Activated naive CD4-positive, alpha-beta T cell treated with anti-CD3 and anti-CD28 coated beads for 36 hours (primary cell): ENCODE measurements at places on chromosomes 1 and 21. TPM values are rescaled to one million over a fixed set of nuclear protein-coding genes. Genes with fewer than 3 reads are reported as not detected.
A peak's percentile ranks its signal among the peaks of the same experiment; 100 is the strongest.

GRCh38 chr21:22703521-22703920 is 1705.3 kb downstream of the NCAM2 start:
- DNase-seq = no peak

GRCh38 chr1:53380296-53380695 is 52.4 kb upstream of the LRP8 start:
- DNase-seq = no peak

DNA sequence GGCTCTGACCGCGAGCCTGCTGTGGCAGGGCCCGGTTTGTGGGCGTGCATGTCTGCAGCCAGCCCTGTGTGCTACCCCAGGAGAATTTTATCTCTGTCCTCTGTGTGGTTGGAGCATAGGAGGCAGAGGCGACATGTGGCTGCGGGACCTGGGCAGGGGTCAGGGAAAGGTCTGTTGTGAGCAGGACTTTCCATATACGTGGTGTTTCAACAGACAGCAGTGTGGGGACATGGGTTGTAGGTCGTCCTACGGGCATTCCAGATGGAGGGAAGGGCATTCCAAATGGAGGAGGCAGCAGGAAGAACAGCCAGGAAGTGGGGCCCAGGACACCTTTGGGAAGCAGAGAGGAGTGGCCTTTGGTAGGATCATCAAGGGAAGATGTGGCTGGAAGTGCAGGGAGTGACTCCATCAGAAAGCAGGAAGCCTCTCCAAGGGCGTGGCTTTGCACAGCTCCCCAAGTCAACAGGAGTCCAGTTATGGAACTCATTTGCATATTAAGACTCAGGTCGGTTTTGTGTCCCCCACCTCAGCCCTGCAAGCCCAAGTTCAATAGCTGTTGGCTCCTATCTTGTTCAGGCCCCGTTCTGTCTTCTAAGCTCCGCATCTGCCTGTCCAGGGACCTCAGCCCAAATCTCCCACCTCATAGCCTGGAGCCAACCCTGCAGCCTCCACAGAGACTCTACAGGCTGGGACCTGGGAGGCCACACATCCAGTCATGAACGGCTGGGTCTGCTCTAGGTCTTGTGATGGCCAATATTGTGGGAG is 309.1 kb downstream of the MATN1 start:
- no peak for DNase-seq

DNA sequence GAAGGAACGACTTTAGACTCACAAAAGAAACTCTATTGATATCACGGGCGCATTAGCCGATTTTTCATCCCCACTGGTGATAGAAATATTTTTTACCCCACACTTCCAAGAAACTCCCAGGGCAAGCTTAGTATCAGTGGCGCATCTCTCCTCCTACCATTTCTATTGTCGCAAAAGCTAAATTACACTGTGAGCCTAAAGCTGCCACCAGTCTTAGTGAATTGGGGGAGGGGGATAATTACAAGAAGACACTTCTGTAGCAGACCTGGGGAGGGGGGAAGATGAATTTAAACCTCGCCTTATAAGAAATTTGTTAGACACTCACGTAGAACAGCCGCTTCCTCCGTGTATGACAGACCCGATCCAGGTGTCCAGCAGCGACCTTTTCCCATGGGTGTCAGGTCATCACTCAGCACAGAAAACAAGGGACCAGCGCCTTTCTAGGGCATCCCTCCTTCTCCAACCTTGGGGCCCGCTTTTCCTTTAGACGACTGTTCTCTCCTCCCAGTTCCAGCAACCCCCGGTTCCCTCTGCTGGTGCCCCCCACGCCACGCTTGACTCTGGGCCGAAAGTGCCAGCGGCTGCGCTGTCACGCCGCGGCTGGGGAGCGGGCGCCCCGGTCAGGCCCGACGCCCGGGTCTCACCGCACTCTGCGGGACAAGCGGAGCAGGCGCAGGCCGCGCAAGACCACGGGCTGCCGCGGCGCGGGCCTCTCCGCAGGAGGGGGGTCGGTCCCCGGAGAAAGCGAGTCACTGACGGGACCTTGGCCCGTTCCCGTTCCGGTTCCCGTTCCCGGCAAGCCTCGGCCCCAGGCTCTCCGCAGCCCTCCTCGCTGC is 821 bp downstream of the PHC2 start:
- DNase-seq = peak; percentile 21

- no peak for DNase-seq
Observed at GRCh38 chr1:31730336-31731048, 26.7 kb upstream of the COL16A1 start.

GRCh38 chr1:167161242-167161641 is 59.4 kb upstream of the POU2F1 start:
- DNase-seq = no peak

- no peak for DNase-seq
Observed at GRCh38 chr1:201791051-201791778, 37.7 kb upstream of the IPO9 start.

GRCh38 chr1:107116306-107116790 is 24.5 kb upstream of the NTNG1 start:
- DNase-seq = no peak

- DNase-seq = no peak
Observed at GRCh38 chr21:14557413-14557812, 11.3 kb upstream of the SAMSN1 start.

- DNase-seq = no peak
Observed at GRCh38 chr1:164562061-164562460, 3.1 kb downstream of the PBX1 start.

DNA sequence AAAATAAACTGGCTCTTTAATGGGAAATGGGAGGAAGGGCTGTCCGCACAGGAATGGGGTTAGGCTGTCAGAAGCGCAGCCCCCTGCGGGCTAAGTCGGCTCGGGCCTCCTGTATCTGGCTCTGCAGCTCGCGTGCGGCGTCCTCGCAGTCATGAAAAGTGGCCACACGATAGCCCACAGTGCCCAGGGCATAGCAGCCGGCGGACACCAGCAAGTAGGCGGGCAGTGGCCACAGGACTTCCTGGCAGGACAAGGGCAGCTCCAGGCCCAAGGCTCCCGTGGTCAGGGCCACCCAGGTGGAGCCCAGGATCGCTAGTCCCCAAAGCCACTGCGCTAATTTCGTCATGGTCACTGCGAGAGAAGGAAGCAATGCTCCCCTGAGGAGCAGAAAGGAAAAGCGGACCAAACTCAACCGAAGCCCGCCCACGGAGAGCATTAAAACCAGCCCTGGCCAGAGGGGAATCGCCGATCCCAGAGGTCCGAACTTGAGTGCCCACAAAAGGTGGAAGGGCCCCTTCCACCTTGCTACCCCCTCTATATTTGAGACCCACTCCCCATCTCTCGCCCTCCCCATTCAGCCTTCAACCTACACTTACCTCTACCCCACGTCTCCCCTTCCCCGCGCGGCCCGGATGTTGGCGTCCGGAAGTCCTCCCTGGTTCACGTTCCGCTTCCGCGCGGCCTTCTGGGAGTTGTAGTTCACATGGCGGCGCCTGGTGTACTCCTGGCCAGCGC is at the start of gene DPM3:
Gene DPM3, minus strand, starts transcription at position 637 of the 735 bp plus-strand sequence. Its CDS starts 291 bp downstream, at position 346.
- peak; percentile 95 for DNase-seq

DNA sequence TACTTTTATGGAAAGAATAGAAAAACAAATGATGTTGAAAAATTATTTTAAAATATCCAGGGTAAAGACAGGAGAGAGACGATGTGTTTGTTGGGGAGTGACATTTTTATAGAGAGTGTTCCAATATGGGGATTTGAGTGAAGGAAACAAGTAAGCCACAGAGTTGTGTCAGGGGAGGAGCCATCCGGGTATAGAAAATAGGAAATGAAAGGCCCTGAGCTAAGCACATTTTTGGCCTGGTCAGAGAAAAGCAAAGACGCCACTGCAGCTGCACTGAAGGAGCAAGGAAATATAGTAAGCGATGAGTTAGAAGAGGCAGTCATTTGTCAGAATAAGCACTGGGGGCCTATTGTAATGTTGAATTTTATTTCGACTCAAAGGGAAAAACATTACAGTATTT is 107.3 kb upstream of the ADGRL4 start:
- no peak for DNase-seq

DNA sequence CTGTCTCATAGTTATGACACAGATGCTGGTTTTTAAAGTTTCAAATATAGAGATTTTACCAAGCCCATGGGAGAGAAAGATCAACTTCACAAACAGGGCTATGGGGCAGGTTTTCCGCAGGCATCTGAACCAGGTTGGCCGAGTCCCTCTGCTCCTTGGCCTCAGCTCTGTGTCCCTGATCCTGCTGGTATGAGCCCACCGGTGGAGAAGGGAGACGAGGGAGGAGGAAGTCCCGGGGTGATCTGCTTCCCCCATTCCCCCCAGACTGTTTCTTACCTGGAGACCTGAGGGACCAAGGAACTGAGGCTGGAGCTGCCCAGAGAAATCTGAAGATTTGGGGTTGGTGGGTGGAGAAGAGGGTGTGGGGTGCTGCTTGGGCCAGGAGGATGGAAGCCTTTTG is 28.9 kb upstream of the BTG2 start:
- DNase-seq = no peak

GRCh38 chr1:226129230-226129629 is 57.3 kb downstream of the ACBD3 start:
- DNase-seq = no peak

DNA sequence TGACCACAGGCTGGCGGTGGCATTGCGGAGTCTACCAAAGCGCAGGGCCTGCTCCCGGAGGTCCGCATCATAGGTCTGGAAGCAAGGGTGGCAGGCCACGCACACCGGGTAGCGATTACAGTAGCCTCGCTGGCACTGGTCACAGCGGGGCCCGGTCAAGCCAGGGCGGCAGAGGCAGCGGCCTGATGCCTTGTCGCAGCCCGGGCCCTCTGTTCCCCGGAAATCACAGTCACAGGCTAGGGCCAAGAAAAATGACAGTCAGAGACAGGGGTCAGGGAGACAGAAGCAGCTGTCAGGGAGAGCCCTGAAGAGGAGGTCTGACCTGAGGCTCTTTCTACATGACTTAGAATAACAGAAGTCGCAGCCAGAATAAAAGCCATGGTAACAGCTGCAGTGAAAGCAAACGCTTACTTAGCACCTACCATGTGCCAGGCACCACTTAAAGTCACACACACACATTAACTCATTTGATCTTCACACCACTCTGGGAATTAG is 26.4 kb downstream of the LAMB3 start:
- DNase-seq = no peak

DNA sequence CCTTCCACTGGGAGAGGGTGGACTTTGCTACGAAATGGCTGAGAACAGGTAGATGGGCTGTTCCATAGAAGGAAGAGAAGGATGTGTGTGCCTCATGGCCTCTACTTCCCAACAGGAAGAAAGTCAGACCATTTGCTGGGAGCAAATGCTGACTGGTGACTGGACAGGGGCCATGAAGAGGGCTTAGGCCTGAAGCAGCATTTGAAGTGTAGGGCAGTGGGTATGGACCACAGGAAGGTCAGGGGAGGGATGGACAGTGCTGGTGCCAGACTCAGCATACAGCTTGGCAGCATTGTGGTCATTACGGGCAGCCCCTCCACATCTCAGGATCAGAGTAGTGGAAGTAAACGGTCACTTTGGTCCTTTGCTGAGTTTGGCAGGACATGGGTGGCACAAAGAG is 275.7 kb downstream of the MATN1 start:
- no peak for DNase-seq

DNA sequence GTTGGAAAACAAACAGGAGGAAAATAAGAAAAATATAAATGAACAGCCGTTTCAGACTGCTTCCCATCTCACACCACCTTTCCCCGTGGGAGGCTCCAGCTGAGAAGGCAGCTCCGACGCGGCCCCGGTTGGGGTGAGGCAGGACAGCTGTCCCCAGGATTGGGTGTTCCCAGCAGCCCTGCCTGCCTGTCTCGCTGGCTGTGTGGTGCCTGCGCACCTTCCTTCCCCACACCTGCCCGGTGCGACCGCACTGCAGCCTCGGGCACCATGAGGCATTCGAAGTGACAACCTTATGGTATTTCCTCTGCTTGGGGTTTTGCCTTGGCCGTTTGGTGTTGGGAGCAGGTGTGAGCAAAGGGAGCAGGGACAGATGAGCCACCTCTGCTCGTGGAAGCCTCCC is 161.6 kb downstream of the PRDM16 start:
- DNase-seq = no peak

GRCh38 chr1:61000327-61000726 is 82.0 kb upstream of the NFIA start:
- DNase-seq = no peak

- no peak for DNase-seq
Observed at GRCh38 chr1:27589441-27589840, 14.5 kb downstream of the AHDC1 start.

DNA sequence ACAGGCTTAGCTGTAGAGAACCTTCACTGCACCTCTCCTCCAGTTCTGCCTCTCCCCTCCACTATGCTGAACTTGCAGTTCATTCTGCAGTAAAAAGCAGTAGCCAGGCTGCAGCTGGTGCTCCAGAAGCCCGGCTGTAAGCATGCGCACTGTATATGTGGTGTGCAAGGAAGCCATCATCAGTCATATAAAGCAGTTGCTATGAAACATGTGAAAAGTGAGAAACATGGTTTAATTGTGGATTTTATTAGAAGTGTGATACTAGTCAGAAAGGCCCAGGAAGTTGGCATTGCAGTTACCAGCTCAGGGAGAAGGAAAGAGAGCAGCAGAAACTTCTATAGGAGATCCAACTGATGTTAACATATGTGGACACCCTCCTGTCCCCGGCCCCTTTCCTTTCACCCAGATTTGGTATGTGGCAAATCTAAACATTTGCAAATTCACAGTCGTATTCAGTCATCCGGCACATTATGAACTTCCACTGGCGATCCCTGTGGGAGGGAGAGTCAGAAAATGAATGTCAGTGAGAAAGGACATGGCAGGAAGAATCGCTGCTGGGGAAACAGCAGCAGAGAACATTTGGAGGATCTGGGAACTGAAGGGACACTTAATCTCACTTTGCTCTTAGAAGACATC is 32.8 kb downstream of the DPT start:
- DNase-seq = no peak

GRCh38 chr1:207658904-207659485 is 14.1 kb downstream of the CR1L start:
- no peak for DNase-seq

- no peak for DNase-seq
Observed at GRCh38 chr1:226181996-226182714, 4.4 kb downstream of the ACBD3 start.

GRCh38 chr1:201828217-201828819 is 639 bp upstream of the IPO9 start:
- DNase-seq = no peak

DNA sequence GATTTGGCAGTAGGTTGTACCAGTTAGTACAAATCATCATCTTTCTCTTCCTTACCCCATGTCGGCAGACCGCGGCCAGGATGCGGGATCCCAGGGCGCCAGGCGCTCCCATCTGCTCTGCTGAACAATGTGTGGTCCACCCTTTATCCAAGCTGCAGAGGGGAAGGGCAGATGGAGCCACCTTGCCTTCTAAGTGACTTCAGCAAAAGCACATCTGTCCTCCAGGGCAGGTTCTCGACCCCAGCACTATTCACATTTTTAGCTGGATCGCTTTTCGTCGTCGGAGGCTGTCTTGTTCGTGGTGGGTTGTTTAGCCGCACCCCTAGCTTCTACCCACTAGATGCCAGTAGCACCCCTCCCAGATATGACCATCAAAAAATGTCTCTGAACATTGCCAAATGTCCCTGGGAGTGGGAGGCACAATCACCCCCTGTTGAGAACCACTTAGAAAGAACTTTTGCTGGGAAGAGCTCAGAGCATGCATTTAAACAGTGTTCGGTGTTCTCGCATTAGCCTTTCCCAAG is 58.1 kb upstream of the SIM2 start:
- no peak for DNase-seq

KCNJ9 gene
- total RNA-seq = not detected

ICOSLG gene
- total RNA-seq = 1.9 TPM

HES3 gene
- not detected for total RNA-seq

HLX gene
- total RNA-seq = 0.12 TPM

IGSF21 gene
- total RNA-seq = not detected

CHD1L gene
- 54.8 TPM for total RNA-seq
